ENCODE measurements at places on chromosomes 13 and 19.

DNA sequence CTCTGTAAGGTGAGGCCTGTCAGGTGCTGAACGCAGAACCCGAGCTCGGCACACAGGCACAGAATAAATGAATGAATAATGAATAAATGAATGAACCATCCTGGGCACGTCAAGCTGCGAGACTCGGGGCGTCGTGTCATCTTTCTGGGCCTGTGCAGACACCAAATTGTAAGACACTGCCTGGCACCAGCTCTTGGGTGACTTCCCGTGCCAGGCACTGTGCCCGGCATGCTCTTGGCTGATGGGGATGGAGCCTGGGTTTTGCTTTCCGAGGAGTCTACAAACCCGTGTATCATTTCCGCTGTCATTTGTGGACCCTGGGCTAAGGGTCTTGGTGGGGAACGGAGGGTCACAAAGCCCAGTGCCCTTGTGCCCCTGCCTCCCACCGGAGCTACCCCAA is 43.9 kb downstream of the CELF5 start:
- DNase-seq: no peak

DNA sequence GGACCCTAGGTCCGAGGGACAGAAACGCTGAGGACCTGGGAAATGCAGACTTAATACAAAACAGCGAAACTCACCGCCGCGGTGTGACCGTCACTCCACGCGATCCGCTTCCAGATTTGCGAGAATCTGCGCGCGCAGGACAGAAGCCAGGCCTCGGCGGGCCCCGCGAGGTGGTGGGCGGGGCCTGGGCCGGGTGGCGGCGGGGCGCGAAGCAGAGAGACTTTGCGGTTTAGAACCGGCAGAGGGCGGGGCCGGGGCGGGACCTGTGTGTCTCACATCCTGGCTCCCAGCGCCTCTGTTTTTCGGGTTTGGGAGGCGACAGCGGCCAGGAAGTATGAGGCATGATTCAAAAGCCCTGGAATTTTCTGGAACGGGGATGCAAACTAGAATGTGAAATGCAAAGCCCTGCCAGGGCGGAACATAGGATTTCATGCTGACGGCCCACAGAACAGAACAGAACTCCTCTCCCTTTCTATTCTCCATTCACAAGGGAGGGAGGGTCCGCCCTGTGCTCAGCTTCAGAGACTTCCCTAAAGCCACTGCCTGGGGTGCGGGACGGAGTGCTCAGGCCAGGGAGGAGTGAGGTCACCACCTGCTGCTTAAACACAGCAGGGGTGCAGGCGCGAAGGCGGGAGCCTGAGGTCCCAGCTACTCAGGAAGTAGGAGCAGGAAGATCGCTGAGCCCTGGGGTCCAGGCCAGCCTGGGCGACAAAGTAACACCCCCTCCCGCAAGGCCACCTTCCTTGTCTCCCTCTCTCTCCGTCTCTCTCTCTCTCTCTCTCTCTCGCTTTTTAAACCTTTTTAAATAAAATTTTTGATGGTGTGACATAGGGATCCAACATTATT is 44.3 kb downstream of the ZNF611 start:
- peak; percentile 73 for DNase-seq

- no peak for DNase-seq
These were observed 58.1 kb downstream of the EDNRB start for GRCh38 chr13:77860507-77860981.

DNA sequence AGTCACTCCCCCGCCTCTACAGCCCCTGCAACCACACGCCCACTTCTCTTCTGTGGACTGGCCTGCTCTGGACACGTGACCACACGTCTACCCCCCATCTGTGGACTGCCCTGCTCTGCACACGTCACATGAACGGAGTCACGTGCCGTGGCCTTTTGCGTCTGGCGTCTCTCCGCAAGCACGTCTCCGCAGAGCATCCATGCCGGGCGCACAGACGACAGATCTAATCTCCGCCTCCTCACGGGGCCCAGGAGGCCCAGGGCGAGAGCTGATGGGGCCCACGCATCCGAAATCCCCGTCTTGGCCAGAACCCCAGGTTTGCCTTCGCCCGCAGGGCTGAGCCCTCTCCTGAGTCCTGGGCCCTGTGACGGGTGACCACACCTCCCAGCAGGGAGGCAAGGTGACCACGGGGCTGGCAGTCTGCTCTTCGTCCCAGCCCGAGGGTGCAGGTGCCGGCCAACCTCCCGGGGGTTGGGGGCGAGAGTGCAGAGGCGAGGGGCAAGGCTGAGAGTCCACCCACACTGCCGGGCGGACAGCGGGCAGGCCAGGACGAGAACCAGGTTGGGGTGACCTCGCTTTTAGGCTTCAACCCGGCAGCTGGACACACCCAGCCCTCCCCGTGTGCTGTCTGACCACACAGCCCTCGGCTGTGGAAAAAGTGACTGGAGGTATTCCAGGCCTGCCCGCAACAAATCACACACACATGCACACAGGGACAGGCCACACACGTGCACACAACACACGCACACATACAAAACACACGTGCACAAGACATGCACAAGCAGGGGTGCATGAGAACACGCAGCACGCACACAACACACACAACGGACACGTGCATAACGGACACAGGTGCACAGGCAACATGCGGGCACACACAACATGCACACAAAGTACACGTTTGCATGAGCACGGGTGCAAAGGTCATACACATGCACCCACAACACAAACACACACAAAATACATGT is 3.9 kb downstream of the SBNO2 start:
- no peak for DNase-seq

DNA sequence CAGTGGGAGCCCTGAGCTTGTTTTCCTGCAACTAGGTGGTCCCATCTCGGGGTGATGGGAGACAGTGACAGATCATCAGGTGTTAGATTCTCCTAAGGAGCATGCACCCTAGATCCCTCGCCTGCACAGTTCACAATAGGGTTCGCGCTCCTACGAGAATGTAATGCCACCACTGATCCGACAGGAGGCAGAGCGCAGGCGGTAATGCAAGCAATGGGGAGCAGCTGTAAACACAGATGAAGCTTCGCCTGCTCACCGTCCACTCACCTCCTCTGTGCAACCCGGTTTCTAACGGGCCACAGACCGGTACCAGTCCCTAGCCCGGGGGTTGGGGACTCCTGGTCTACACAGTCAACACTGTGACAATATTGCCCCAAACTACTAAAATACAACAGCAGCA is 38.8 kb downstream of the CARD8 start:
- no peak for DNase-seq

DNA sequence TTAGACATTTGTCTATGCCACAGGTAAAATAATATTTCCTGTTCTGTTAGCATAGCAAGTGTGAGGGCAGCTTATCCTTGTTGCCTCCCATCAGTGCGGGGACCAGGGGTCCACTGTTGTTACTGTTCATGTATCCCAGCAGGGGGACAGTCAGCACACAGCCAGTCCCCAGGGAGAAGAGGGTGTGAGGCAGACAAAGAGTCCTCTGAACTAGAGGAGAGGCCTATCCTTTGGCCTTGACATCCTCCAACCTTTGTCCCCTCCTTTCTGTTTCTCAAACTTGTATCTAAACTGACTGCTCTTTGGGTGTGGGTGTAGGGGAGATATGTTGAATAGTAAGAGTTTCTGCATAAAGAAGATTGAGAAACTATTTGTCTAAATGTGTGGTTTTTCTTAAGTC is 2.9 kb upstream of the GPR18 start:
- no peak for DNase-seq

DNA sequence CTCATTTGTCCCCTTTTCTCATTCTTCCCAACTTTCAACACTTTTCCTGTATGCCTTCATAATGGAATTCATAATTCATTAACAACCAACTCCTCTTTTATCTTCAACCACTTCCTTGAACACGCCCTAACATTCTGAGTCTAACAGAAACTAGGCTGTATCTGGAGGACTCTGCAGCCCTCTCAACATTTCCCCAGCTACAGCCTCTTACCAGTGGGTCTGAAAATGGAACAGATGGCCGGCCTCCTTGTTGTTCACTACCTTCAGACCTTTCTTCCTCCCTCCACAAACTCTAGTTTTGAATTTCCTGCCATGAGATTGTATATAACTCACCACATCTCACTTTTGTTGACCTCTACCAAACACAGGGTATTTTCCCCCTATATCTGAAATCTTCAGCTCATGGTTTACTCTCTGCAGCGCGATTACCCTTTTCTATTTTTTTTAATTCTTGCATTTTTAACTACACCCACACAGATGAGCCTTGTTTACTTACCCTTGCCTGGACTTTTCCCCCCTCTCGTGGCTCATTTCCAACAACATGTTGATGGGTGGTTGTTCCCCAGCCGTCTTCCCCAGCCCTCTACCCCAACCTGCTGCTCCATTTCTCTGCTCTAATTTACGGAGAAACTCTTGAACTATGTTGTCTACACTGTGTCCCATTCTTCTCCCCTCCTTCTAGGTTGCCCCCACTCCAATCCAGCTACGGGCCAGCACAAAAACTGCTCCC is 846 bp downstream of the ZNF790 start:
- no peak for DNase-seq

DNA sequence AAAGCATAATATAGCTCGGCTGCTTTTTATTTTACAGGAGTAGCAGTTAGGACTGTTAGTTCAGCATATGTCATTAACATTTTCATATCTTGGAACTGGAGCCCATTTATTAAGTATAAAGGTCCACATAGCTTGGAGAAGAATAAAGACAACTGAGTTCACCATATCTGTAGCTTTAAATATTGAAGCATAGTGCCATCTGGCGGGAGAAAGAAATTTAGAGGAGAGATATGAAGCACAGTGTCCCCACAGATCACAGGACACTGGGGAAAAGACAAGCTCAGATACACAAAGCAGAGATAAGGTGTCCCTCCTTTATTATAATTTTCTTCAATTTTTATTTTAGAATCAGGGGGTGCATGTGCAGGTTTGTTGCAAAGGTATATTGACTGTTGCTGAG is 104.7 kb upstream of the FREM2 start:
- no peak for DNase-seq

GRCh38 chr13:107209824-107210722 is 642.1 kb upstream of the ARGLU1 start:
- no peak for DNase-seq
